HS-27A (cell line): ENCODE measurements at places on chromosomes 5 and 9.

DNA sequence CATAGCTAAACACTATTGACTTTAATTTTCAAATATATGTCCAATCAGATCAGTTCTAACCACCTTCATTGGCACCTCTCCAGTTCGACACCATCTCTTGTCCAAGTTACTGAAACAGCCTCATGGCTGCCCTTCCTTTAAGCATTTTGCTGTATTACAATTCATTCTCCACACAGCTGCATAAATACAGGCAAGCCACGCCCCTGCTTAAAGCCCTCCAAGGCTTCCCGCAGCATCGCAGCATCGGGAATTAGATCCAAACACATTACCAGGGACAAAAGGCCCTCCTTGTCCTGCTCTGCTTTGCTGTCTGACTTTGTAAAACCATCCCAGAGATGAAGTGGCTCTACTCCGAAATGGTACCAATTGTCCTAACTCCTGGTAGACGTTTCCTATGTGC is 75.1 kb upstream of the RAI14 start:
- DNase-seq, result no peak

- DNase-seq, result no peak
Observed at GRCh38 chr9:23779220-23779619, 46.8 kb downstream of the ELAVL2 start.

DNA sequence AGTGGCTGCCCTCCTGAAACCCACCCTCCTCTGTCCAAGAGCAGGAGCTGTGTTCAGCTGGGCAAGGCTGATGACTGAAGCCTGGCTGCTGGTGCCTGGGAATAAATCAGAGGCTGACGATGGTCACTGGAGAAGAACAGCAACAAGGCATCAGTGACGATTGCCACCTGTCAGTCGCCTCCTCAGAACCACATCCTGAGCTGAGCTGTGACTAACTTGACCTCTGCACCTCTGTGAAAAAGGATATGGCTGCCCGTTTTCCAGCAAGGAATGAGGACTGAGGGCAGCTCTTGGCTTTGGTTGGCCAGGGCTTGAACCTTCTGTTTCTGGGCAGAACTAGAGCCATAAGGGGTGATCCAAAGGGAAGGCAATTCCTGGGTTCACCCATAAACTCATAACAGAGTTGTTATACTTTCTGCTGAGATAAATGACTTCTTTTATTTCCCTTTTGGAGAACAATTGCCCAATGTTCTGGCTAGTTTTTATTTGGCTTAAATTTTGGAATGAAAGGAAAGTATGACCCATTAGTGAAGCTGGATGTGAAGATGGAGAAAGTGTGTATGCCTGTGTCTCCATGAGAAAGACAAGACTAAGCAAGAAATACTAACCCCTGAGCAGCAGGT is 40.1 kb downstream of the TRIP13 start:
- no peak for DNase-seq

GRCh38 chr5:90274216-90274615 is 135.3 kb downstream of the CETN3 start:
- DNase-seq, result no peak

GRCh38 chr5:345404-346195 is 24.1 kb downstream of the AHRR start:
- no peak for DNase-seq
